ENCODE measurements at places on chromosomes 1 and 21.

DNA sequence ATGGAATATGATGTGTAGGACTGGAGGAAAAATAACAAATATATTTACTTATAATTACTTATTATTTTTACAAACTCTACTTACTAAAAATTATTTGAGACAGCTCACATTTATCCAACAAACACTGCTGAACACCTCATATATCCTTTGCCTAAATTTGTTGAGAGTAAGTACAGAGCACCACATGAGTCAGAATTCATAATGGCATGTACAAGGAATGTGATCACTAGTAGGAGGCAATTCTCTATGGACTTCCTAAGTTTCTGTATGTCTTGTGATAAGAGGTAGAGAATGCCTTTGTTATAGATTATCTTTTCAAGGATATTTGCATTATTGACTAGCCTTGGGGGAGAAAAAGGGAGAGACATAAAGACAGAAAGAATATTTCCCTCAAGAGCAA, 8.2 kb upstream of the ST6GALNAC3 start:
- no peak for DNase-seq

GRCh38 chr1:238119060-238119459, 228.3 kb upstream of the ZP4 start:
- no peak for DNase-seq

GRCh38 chr1:9039761-9040658, 13.8 kb upstream of the SLC2A7 start:
- DNase-seq, result no peak

DNA sequence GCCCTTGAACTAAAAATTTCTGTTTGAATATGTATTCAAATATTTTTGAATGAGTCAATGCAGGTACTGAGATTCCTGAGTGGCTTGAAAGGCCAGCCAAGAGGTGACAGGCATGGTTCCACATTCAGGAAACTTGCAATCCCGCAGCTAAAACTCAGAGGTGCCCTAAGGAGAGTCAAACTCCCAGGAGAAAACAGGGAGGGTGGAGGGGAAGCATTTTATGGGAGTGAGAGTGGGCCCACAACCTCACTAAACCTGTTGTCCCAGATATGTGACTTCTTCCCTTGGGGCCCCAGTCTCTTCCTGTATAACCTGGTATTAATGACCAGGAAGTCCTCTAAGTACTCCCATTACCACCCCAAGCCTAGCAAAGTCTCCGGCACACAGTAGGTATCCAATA, 189.6 kb downstream of the PLPP3 start:
- DNase-seq, result no peak

DNA sequence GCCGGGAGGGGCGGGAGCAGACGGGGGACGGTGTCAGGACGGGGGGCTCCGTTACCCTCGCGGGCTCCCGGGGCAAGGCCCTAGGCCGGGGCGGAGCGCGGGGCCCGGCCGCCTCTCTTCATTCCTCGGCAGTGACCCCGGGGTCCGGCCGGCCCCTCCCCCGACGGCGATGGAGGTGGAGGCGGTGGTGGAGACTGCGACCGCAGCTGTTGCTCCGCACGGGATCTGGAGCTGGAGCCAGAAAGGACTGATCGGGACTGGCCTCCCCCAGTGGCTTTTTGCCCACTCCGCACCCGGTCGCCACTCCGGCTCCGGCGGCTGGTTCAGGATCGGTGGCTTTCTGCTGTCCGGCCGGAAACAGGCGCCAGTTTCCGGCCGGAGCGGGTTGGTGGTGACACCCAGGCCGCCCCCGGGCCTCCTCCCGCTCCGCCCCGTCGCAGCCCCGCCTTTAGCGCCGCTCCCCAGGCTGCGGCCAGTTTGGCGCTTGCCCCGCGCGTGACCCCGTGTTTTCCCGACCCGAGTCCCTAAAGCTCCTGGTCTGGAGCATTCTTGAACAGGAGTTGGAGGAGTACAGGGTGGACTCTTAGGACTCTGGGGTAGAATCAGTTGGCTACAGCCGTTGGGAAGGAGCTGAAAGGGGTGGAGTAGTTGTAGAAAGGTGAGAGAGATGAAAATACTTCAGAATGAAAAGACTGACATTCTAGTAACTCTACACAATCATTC, at the start of gene OTUD7B:
OTUD7B (minus strand) TSS at position 334 of the 723 bp plus-strand sequence. CDS start 33,216 bp downstream, outside the sequence.
- peak; percentile 90 for DNase-seq

- no peak for DNase-seq
These were observed 21.3 kb downstream of the SLC44A5 start for GRCh38 chr1:75589637-75590036.

- no peak for DNase-seq
These were observed 24.9 kb downstream of the KIF26B start for GRCh38 chr1:245179706-245180105.

DNA sequence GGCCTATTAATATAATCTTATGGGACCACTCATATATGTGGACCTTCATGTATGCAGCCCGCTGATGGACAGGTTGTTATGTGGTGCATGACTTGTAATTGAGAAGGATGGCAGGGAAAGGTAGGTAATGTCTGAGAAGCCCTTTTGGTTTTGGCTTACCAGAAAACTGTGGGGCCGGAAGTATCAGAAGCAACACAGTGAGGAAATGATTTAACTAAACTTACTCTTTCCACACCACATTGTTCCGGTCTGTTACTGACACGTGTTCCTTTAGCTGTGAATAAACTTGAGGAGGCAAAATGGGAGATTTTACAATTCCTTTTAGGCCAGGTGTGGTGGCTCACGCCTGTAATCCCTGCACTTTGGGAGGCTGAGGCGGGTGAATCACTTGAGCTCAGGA, 32.4 kb downstream of the KIF1B start:
- peak; percentile 34 for DNase-seq

- no peak for DNase-seq
These were observed 14.1 kb downstream of the RUNX3 start for GRCh38 chr1:24915816-24916602.

GRCh38 chr21:38287476-38287875, 30.7 kb downstream of the KCNJ15 start:
- DNase-seq, result no peak

GRCh38 chr1:205636732-205637131, 4.9 kb upstream of the ELK4 start:
- DNase-seq, result no peak

- no peak for DNase-seq
These were observed 202.7 kb downstream of the CAMTA1 start for GRCh38 chr1:6987940-6988339.

DNA sequence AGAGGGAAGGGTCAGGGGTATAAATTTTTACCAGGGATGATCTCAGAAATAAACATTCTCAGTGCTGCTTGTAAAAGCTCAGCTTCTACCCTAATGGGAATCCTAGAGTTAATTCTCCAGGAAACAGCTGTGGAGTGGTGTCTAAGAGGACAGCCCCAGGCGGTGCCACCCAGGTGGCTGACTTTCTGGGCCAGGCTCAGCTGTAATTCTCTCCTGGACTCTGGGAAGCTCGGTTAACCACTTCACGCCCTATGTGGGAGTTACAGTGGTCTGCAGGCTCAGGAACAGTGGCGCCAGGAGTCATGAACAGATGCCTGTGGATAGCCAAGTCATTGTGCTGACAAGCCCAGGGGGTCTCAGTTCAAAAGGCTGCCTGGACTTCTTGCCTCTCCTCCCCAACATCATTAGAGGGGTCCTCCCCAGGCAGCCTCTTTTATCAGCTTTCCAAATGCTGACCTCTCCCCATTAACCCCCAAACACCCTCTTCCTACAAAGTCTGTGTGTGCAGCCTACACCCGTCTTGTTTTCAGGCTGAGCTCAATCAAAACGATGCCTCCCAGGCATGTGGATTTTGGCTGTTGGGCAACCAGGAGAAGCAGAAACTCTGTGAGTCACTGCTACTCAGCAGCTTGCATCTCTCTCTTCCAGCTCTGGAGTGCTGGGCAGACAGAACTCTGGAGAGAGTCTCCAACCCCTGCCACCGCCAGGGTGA, 1.2 kb downstream of the HHIPL2 start:
- DNase-seq, result no peak

GRCh38 chr1:100731758-100732157, 12.2 kb downstream of the VCAM1 start:
- DNase-seq, result no peak

- no peak for DNase-seq
These were observed 252.7 kb downstream of the AKT3 start for GRCh38 chr1:243597383-243597782.

GRCh38 chr1:50265790-50266314, 157.1 kb downstream of the ELAVL4 start:
- DNase-seq, result no peak

GRCh38 chr1:58936973-58937372, 153.1 kb upstream of the JUN start:
- DNase-seq, result no peak

GRCh38 chr1:225963735-225964530, 22.9 kb upstream of the LEFTY2 start:
- no peak for DNase-seq

GRCh38 chr1:156439036-156439776, 61.4 kb downstream of the MEF2D start:
- DNase-seq, result no peak

DNA sequence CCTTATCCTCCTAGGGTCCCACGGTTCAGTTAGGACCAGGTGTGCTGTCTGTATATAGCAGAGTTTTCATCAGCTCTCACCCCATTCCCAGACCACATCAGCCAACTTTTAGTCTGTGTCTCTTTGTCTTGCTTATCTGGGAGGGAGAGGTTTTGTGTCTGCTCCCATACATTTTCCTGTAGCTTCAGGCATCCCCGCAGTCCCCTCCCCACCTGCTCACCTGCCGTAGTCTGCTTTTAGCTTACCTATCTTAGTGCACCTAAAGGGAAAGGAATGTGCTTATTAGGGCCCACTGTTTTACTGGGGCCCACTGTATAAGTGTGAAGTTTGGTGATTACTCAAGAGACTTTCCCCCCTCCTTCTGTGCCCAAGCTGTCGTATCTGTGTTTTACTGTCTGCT, 225.1 kb downstream of the PLA2G4A start:
- no peak for DNase-seq

DNA sequence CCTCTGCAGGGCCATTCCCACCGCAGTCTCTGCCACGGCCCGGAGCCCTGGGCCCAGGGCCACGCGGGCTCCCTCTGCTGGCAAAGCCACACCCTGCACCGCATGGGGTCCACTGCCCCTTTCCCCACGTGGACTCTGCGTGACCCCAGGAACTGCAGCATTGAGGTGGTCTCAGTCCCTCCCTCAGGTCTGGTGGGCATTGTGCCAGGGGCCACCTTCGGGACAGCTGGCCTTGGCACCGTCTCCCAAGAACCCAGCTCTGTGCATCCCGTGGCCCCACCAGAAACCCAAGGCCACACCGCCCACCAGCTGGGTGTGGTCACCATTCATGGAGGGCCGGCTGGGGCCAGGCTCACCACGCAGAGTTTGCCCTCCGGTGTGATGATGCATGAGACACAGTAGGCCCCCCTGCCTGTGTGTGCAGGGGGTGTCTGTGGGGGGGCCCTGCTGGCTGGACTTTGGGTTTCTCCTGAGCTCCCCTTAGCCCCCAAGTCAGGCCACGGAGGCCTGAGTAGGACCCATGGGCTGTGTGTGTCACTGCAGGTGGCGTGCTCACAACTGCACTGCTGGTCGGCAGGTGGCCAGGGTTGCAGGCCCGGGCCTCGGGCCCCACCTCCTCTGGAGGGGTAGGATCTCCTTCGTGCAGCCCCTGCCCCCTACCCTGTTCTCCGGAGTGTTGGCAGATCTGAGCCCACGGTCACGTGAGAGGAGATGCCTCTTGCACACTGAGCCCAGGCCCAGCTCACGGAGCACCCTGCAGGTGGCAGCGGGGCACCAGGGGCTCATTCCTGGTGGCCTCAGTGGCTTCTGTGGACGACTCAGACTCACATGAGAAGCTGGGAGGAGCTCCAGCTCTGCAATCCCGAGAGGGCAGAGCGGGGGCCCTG, 5.8 kb downstream of the VWA1 start:
- peak; percentile 36 for DNase-seq
